ENCODE measurements at places on chromosomes 3 and 15.

- DNase-seq, result no peak
These were observed 54.3 kb downstream of the RAB7A start for GRCh38 chr3:128780101-128780837.

DNA sequence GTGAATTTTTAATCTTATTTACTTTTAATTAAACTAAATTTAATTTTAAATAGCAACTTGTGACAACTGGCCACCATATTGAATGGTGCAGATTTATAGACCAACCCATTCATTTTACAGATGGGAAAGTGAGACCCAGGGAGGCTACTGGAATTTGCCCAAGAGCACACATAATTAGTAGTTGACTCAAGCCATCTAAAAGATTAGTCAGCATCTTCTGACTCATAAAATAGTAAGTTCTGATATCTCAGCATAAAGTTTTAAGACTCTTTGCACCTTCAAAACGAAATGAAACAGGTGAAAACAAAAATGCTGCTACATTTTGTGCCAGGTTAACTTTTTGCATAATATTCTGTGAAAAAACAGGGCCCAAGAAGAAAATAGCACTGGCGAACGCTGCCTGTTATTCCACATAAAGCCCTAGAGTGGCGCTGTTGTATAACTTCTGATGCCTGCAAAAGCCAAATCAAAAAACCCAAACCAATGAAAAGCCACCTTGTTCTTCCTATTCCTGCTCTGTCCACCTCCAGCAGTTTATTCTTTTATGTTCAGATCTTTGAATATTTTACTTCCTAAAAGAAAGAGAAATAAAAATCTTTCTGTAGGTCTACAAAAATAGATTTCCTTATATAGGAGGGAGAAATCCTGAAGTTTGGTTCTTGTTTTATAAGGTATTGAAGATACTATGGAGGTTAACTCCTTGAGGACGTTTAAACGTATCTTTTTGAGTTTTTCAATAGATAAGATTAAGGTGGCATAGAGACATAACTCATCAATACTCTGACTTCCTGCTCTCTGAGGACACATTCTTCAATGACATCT, 62.8 kb downstream of the OTOL1 start:
- no peak for DNase-seq

DNA sequence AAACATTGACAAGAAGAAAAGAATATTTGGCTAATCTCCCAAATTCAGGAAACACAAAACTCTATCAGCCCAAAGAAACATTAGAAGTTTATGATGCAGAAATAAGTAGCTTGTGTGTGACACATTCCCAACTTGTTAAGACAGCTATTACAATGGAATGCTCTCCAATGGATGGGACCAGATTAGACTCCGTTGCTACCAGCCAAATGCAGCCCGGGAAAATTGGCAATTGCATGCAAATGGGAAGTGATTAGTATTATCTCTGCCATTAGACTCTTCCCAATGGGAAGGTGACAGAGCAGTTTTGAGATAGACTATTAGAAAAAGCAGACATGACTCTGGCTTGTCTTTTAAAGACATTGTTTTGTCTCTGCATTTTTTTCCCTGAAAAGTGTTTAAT, 37.4 kb upstream of the KCNMB2 start:
- no peak for DNase-seq

DNA sequence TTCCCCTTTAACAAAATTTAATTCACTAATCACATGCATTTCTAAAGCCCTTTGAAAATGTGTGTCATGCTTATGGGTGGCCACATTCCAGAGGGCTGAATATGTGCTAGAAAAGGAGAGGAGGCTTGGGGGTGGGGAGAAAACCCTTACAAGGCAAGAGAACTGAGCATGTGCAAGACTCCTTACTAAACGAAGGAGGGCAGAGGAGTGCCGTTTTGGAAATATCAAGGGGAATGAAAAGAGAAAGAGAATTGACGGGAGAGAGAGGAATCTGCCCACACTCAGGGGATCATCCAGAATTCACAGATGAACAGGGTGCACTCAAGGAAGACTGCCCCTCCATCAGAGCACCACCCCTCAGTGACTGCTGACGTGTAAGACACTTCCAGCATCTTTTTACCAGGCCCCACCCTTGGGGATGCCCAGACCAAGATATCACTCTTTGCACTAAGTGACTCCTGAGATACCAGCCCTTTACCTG, 37.9 kb upstream of the TSC22D2 start:
- DNase-seq, result no peak

DNA sequence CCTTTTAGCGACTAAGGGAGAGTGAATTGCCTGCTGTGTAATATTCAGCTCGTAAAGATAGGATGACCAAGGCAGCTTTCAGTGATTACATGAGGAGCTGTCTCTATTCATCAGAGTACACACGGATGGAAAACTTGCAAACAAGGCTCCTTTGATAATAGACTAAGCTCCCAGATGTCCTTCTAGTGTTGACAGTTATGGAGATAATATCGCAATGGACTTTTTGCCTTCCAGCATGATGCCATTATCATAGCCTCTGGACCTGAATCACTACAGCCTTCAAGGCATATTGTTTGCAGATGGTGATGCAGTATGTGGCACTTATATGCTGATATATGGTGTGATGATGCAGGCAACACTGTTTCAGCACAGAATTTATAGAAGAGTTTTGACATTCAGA, 93.9 kb downstream of the ECT2 start:
- no peak for DNase-seq

- peak; percentile 35 for DNase-seq
These were observed 1.1 kb downstream of the SLC35G2 start for GRCh38 chr3:136819731-136820679.

DNA sequence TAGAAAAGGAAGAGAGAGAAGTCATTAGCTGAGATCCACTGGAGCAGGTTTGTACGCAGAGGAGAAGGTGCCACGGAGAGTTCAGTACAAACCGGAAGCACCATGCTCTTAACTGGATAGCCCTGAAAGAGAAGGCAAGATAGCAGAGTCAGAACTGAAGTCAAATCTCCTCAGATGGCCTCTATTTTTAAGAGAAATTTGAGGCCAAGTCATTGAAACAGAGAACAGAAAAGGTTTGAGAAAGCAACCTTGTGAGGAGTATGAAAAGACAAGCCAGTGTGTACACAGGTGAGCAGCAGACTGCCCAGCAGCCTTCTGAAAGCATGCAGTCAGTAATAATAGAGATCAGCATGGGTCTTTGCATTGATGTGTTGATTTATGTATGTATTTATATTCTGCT, 66.1 kb upstream of the SPRED1 start:
- DNase-seq, result no peak

GRCh38 chr3:63279005-63279841, 1.1 kb downstream of the SYNPR start:
- no peak for DNase-seq

DNA sequence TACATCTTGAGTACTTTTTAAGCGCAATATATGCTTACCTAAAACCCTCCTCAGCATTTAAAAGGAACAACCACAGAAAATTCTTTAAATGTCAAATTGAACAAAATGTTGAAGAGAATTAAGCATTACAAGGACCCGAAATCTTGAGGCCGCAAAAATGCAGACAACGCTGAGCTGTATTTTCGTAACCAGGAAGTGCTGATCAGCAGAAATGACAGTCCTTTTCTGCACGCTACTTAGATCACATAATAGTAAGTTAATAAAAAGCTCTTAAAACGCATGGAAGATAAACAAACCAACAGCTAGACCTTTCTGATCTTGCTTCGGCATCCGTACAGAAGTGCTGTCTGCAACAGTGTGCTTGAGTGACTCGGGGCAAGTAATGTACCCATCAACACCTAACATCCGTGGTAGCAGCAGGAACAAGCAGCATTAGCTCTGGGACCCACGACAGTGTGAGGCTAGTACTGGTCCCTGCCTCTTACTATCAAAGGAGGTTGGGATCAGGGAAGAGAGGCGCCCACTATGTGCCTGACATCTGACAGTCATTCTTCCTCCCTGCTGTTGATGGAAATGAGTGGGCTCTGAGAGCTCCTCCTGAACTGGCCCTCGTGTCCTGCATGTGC, 1.8 kb upstream of the SSUH2 start:
- DNase-seq, result no peak

DNA sequence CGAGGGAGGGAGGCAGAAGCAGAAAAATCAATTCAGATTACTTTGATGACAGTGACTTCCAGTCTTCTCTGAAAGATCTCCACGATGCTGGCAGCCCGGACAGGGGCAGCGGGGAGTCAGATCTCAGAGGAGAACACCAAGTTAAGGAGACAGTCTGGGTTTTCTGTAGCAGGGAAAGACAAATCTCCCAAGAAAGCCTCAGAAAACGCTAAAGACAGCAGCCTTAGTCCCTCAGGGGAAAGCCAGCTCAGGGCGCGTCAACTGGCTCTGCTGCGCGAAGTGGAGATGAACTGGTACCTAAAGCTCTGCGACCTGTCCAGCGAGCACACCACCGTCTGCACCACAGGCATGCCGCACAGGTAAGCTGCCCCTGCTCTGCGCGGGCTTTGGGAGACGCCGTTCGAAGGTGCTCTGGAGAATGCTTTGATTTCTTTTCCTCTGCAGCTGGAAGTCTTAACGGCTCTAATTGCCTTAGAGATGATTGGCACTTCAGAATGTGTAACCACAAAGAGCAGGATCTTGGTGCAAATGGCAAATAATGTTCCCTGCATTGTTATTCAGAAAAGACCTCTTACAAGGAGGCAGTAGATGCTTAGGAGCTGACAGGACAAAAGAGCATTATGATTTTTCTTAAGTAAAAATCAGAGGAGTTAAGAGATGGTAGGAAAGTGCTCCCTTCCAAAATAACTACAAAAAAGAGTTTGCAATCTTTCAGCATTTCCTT, at the start of gene KCNAB1:
TSS of gene KCNAB1 (plus strand) at position 51 of the 724 bp plus-strand sequence.
- no peak for DNase-seq

DNA sequence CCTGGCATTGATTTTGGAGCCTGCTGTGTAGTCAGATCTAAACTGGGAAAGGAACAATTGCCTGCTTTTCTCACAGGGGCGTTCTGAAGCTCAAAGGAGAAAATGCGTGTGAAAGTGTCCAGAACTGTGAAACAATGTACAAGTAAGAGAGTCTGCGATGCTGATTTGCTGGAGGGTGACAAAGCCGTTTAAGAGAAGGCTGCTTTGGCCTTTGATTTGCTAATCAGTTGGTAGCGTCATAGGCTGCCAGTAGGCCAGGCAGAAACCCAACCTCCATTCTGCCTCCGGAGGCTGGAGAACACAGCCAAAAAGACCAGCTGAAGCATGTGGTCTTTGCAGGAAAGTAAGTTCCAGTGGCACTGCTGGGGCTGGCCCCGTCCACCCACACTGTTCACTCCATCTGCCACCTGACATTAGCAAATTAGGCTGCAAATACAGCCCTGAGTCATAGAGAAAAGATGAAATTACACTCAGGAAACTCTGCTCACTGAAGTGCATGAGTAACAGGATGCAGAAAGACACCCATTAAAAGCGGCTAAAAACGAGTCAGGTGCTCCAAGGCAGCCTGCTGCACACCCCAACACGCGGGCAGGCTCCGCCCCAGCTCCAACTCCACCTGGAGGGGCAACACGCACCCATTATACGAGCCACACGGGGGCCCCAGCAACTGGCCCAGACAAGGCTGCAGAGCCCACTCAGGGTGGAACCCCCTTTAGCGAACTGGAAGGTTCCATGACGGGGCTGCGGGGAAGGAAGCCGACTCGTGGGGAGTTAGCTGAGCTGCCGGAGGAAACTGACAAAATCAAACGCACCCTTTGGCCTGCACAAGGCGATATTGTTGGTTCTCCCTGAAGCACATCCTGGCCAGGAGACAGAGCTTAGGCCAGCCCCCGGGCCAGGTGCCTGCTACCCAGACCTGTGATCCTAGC, 31.6 kb downstream of the ZDHHC19 start:
- DNase-seq, result peak; percentile 85

Data from activated naive CD4-positive, alpha-beta T cell treated with Interleukin-2 at 50 U/mL for 16 hours (primary cell).